ENCODE measurements at places on chromosomes 2 and 18.

GRCh38 chr2:64608867-64609226, 44.9 kb downstream of the SERTAD2 start:
- no peak for DNase-seq

DNA sequence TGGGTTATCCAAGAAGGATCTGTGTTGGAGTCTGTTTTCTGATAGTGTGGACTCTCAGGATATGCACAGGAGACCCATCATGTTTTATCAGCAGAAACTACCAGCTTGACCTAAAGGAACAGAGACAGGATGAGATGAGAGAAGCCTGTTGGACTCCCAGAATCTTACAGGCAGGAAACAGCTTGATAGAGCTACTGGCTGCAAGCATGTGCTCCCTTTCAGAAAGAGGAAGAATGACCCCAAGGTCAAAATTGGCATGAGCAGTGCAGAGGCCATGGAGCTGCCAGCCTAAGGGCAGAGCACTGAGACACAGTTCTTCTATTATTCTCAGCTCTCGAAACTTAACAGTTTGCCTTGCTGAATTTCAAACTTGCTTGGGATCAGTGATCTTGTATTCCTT, 135.2 kb upstream of the NFATC1 start:
- DNase-seq, result no peak

DNA sequence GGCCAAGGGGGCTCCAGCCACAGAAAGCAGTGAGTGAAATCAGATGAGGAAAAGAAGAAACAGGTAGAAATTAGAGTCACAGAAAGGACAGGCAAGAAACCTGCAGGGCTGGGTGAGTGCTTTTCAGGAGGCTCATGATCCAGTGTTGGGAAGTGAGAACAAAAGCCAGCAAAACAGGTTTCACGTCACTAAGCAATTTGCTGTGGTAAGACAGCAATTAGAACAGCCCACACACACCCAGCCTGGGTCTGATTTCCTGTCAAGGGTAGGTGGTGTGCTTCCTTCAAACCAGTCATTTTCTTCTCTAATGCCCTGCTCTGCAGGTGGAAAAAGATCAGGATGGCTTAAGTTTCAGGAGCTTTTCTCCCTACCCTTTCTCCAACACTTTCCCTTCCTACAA, 52.9 kb upstream of the XDH start:
- no peak for DNase-seq

DNA sequence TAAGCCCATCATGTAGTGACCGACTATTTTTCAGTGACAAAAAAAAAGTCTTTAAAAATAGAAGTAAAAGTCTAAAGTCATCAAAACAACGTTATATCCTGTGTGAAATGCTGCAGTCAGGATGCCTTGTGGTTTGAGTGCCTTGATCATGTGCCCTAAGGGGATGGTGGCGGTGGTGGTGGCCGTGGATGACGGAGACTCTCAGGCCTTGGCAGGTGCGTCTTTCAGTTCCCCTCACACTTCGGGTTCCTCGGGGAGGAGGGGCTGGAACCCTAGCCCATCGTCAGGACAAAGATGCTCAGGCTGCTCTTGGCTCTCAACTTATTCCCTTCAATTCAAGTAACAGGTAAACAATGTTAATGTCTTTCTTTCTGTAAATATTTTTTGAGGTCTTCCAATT, at the start of gene CD28:
Gene CD28, plus strand, starts transcription at position 237 of the 400 bp plus-strand sequence. Its CDS starts 58 bp downstream, at position 295.
- DNase-seq, result peak; percentile 86

- DNase-seq, result no peak
Measured at GRCh38 chr2:119179202-119179601, 20.7 kb upstream of the C1QL2 start.

DNA sequence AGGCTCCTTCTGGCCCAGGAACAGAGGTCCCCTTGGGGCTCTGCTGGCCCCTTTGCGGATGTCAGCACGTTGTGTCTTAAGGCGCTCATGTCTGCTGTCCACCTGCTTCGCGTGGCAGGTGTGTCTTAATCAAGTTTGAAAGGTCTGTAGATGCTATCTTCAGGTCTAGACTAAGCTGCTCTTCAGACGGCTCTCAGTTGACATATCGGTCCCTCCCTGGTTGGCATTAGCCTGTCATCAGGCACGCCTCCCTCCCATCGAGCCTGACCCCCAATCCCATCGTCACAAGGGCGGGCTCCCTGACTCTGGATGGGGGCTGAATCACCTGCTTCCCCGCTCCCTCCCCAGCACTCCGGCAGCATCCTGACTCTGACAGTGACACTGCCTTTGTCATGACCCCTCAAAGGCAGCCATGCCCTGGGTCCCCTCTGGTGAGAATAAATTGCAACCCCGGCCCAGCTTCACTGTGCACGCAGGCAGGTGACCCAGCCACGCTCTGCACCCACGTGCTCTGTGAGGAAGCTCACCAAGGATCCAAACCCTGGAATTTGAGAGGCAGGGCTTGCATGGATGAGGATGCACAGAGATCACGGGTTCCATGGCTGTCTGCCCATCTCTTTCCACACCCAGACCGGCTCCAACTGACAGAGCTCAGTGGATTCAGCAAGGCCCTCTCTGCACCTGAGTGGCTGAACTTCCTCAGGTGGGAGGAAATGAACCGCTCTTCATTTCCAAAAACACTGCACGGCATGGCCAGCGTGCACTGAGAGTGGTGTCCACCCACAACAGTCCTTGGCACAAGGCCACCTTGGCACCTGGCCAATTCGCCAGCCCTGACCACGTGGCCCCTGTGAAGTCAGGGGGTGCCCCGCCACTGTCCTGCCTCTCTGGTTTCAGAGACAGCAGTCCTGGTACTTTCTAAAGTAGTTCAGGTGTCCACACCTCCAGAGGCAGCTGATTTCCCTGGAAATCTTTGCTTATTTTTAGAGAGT, 110.2 kb upstream of the GPC1 start:
- DNase-seq, result no peak

GRCh38 chr18:32802591-32803451, 30.0 kb upstream of the KLHL14 start:
- no peak for DNase-seq

GRCh38 chr2:215921895-215922294, 91.5 kb downstream of the MREG start:
- no peak for DNase-seq

- DNase-seq, result no peak
Measured at GRCh38 chr2:241981076-241981700, 111.7 kb downstream of the RTP5 start.

DNA sequence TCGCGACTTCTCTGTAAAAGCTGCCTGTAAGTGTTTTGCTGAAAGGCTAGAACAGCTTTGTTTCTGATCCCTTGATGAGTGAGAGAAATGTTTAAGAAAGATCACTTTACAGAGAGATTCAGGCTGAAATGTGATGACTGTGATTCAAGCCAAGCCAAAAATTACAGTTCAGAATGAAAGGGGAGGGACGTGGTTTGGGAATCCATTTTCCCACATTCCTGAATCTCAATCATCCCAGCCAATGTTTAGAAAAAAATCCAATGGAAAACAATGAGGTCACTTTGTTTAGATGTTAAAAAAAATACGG, 416.7 kb downstream of the ARHGAP15 start:
- no peak for DNase-seq

DNA sequence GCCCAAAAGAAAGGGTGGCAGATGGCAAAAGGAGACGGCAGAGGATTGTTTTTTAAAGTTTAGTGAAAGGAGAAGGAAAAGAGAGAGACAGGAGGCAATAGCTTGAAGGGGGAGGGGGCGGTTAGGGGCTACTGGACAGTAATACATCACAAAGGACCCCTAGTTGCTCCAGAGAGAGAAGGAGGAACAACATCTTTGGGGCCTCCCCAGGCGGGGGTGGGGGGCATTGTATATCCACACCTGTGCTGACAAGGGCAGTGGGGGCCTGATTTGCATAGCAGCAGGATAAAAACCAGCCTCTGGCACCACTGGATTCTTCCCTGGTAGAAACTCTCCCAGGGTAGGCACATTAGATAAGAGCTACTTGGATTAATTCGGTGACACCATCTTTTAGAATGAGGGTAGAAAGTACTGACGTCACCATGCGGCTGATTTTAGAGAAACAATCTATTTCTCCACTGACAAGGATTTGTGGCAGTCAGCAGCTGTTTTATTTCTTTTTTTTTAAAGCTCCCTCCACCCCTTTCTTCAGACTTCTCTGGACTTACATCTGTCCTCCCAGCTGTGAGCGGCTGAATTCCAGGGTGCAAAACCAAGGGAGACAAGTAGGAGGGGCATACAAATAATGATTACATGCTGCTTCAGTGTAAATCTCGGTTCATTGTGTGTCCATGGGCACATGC, 199.8 kb upstream of the NRP2 start:
- no peak for DNase-seq

All from GM06990 (cell line).